Effector memory CD4-positive, alpha-beta T cell (primary cell): ENCODE measurements at places on chromosomes 5 and 9.

DNA sequence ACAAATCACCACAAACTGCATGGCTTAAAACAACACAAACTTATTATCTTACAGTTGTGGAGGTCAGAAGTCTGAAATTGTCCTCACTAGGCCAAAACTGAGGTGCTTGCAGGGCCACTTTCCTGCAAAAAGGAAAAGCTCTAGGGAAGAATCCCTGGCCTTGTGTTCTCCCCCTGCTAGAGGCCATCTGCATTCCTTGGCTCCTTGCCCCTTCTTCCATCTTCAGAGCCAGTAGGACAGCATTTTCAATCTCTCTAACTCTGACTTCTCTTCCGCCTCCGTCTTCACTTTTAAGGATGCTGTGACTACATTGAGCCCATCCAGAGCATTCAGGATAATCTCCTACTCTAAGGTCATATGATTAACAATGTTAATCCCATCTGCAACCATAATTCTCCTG lies 236.6 kb downstream of the CDK5RAP2 start:
- DNase-seq, result no peak

GRCh38 chr5:152987131-152987530 lies 503.3 kb upstream of the GRIA1 start:
- no peak for DNase-seq

- DNase-seq, result no peak
Observed at GRCh38 chr9:5193345-5193744, 7.9 kb upstream of the INSL6 start.

- DNase-seq, result no peak
Observed at GRCh38 chr9:122016744-122017143, 76.4 kb downstream of the TTLL11 start.

- DNase-seq, result no peak
Observed at GRCh38 chr9:5876711-5877110, 14.0 kb upstream of the MLANA start.

DNA sequence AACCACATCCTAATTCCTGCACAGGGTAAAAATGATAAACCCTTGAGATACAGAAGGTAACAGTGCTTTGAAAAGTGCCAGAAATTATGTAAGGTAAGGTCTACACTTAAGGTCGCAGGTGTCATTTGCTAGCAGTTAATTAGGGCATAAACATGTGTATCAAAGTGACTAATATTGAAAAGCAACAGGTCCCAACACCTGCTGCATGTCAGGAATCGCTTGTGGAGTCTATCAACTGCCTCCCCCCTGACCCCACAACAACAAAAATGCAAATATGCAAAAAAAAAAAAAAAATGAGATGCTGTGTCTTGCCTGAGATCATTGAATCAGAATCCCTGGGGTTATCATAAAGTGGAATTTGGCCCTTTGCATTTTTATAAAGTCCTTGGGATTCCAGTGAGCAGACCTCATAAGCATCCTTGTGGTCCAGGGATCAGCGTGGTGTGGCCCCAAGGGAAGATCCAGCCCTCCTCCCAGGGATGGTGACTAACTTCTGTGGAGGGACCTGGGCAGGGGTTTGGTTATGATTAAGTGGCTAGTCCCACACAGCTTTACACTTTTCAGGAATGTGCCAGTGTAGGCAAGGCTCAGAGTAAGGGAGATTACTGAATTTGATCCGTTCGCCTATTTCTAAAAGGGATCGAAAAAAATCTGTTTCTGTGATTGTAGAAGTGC lies 92.5 kb upstream of the TNFSF8 start:
- no peak for DNase-seq

DNA sequence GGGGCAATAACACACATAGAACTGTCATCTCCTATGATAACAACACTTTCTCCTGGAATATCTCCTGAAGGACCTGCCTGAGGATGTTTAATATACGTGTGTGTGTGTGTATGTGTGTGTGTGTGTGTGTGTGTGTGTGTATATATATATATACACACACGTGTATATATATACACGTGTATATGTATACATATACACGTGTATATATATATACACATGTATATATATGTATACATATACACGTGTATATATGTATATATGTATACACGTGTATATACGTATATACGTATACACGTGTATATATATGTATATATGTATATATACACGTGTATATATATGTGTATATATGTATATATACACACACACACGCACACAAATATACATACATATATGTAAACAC lies 27.5 kb downstream of the CDH18 start:
- DNase-seq, result no peak

GRCh38 chr9:75128535-75128934 lies 40.2 kb downstream of the OSTF1 start:
- no peak for DNase-seq

DNA sequence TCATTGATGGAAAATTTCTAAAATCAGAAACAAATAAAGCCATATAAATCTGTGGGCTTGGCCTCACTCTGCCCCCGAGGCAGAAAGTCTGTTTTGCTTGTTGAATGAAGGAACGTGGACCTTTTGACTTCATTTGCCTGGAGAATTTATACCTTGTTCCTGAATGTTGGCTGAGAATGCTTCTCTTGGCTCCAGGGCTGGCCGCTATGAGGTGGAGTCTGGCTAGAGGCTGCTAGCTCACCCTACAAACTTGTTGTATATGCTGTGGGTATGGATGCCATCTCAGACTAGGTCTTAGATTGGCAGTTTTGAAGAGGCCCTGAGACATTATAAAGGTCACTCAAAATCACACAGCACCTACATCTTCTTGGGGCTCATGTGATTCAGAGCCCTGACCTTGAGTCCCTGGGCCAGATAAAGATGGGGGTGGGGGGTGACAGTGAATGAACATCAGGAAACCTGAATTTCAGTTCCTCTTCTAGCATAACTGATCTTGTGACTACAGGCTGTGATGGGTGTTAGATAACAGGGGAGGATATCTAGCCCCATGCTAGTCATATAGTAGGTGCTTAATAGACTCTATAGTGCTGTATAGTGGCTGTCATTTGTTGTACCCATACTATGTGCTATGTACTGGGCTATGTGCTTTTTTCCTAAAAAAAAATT lies 2.8 kb downstream of the GM2A start:
- DNase-seq, result no peak

- no peak for DNase-seq
Observed at GRCh38 chr5:79561525-79561893, 47.6 kb upstream of the HOMER1 start.

DNA sequence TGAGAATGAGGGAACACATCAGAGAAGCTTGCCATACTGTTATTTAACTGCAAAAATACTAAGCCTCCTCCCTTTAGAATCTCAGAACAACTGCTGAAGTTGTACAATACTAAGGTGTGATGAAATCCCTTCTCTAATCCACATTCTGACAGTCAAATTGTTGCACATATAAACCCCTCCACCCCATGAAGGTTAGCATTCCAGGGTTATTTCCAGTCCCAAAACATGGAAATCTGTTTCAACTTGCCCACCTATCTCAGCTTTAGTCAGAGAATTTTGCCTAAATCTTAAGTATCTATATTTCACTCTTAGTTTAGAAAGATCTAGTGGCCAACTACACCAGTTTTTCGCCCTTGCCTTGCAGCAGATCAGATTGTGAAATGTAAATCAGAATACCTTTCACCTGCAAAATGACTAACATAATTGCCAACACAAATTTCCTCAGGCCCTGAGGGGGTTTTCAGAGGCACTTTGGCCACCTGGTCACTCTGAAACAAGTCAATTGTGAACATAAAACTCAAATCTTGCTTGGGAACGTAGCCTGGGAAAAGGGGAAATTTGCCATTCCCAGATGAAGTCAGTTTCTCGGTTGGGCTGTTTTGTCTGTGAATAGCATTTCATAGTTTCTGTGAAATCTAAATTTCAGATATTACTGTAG lies 93.9 kb downstream of the EFNA5 start:
- DNase-seq, result no peak

- no peak for DNase-seq
Observed at GRCh38 chr9:16161483-16161882, 608.6 kb downstream of the CCDC171 start.

DNA sequence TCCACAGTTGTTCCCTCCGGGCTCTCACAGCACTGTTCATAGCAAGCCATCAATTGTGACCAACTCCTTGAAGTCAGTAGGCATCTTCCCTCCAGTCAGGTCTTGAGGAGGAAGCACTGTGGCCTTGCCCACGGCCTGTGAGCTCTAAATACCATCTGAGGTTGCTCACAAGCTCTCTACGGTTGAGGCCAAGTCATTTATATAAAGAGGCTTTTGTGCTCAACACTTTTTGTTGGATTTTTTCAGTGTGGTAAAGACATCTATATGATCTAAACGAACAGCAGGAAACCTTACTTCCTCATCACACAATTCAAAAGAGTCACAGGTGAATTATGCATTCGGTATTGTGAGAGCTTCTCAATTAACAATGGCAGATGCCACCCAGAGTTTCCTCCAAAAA lies 97.3 kb downstream of the ZNF462 start:
- DNase-seq, result no peak

GRCh38 chr5:67774267-67774552 lies 441.3 kb upstream of the PIK3R1 start:
- DNase-seq, result no peak

- no peak for DNase-seq
Observed at GRCh38 chr5:96259151-96259772, 173.8 kb downstream of the PCSK1 start.

- DNase-seq, result no peak
Observed at GRCh38 chr9:93486268-93486667, 32.9 kb upstream of the FAM120AOS start.

- DNase-seq, result no peak
Observed at GRCh38 chr5:142215915-142216681, 107.5 kb downstream of the NDFIP1 start.

GRCh38 chr5:82163452-82164175 lies 114.5 kb downstream of the RPS23 start:
- no peak for DNase-seq

GRCh38 chr9:122115176-122116035 lies 22.3 kb upstream of the TTLL11 start:
- no peak for DNase-seq

GRCh38 chr5:140632366-140633020 lies 482 bp downstream of the CD14 start:
- peak; percentile 21 for DNase-seq

- DNase-seq, result no peak
Observed at GRCh38 chr5:652023-652515, 39.9 kb downstream of the CEP72 start.

GRCh38 chr9:92774274-92774673 lies 9.6 kb upstream of the BICD2 start:
- no peak for DNase-seq

GRCh38 chr9:20604562-20604961 lies 17.7 kb downstream of the MLLT3 start:
- no peak for DNase-seq

DNA sequence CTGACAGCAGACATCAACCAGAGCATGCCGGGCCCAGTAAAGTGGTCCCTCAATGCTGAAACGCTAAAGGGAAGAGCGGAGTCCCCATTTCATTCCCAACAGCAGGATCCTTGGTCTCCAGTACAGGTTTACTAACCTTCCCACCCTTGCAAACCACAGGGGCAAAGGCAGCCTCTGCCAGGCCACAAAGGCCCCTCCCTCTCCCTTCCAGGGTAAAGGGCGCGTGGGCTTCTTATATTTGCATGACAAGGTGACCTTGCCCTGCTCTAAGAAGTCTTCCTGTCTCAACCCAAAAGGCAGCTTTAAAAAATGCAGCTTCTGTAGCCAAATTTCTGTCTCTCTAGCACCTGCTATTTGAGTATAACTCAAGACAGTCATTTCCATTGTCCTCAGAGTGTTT lies 131.5 kb upstream of the PTCH1 start:
- DNase-seq, result no peak

DNA sequence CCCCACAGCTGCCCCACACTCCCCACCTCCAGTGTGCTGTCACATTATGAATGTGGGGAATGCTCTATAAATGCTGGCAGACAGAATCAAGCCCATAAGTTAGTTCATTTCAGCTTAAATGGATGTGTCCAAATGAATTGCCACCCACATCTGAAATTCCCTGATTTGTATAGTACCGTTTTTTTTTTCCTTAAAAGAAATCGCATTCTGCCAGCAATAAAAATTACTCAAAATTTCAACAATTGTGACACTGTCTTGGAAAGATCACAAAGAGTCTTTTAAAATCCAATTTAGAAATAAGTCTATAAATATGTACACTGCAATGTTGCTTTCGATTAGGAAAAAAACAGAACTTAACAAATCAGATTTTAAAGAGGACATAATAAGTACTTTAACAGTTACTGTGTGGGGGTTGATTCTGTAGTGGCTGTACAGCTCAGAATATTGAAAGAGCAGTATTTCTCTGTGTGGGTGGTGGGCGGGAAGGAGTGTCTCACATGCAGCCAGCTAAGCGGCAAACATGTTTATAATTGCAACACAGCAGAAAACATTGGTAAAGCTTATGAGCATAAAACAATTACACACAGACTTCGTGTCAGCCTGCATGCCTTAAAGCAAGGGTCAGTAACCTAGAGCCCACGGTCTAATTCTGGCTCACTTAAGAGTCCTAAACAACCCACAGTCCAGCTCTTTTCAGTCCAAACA lies 24.9 kb upstream of the CSNK1G3 start:
- no peak for DNase-seq

GRCh38 chr5:98557916-98558315 lies 215.5 kb upstream of the RGMB start:
- DNase-seq, result no peak

GRCh38 chr9:34570376-34570775 lies 19.1 kb downstream of the CNTFR start:
- no peak for DNase-seq

- DNase-seq, result no peak
Observed at GRCh38 chr5:150619359-150620230, 20.9 kb upstream of the SYNPO start.

- no peak for DNase-seq
Observed at GRCh38 chr5:87136733-87137132, 130.9 kb upstream of the RASA1 start.

- DNase-seq, result no peak
Observed at GRCh38 chr9:120454467-120454866, 125.5 kb downstream of the CDK5RAP2 start.

DNA sequence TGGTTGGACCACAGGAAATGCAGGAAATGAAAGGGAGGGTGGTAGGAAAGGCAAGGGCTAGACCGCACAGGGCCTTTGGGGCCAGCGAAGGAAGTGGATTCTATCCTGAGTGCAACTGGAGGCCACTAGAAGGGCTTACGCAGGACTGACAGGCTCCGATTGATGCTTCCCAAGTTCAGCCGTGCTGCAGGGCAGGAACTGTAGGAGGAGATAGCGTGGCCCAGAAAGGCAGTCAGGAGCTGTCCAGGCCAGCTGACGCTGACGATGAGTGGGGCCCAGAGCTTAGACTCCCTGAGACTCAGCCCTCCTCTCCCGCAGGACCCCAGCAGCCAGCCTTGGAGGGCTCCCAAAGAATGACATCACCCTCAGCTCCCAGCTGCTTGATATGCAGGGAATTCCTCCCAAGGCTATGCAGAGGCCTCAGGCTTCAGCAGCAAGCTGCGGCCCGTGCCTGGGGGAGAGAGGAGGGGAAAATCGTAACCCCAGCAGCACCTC lies 48.8 kb downstream of the KCNIP1 start:
- no peak for DNase-seq

DNA sequence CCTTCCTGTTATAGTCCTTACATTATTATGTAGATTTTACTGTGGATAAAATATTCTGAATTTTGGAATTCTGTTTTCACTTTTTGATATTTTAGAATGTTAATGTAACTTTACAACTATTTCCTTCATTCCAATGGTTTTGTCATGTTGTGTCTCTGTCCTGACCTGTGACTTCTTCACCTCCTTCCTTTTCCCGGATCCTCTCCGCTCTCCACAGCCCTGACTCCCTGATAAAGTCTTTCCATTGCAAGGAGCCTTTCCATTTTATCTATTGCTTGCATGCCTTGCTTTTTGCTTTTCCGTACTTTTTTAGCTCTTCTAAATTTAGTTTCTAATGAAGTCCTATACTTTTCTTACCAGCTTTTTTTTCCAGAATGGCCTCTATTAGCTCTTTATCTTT lies 117.6 kb upstream of the ARRDC3 start:
- DNase-seq, result no peak
